Mesenchymal stem cell (in vitro differentiated cells and primary cell): ENCODE measurements at places on chromosomes 7 and 10.

- DNase-seq: no peak
Measured at GRCh38 chr7:116224492-116225098, 14.3 kb downstream of the TES start.

- DNase-seq: no peak
Measured at GRCh38 chr7:48537561-48537960, 366.3 kb downstream of the ABCA13 start.

DNA sequence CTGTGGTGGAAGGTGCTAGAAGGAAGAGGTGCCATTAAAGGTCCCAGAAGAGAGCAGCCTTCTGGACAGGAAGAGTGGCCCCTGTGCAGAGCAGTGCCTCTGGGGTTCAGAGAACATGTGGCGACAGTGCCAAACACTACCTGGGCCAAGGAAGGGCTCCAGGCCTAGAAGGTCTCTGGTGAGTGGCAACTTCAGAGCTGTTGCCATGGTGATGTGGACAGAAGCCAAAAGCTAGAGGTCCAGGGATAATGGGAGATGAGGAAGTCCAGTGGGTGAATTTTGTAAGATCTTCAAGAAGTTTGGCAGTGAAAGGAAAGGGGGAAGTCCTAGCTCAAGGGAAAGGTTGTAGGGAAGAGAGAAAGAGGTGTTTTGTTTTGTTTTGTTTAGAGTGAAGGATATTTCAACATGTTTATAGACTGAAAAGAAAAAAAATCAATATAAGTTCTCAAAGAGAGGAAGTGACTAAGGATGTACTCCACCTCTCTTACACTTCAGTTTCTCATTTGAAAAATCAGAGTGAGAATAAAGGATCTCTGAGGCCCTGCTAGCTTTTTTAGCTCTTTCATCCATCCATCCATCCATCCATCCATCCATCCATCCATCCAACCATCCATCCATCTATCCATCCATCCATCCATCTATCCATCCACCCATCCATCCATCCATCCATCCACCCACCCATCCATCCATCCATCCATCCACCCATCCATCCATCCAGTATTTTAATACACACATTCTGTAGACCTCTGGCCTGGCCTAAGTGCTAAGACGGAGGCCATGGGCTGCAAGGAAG lies 77.1 kb upstream of the DUSP5 start:
- peak; percentile 65 for DNase-seq

- DNase-seq: no peak
Measured at GRCh38 chr10:91541481-91541880, 91.4 kb downstream of the PPP1R3C start.

GRCh38 chr7:28725911-28726310 lies 232.2 kb downstream of the TRIL start:
- no peak for DNase-seq

DNA sequence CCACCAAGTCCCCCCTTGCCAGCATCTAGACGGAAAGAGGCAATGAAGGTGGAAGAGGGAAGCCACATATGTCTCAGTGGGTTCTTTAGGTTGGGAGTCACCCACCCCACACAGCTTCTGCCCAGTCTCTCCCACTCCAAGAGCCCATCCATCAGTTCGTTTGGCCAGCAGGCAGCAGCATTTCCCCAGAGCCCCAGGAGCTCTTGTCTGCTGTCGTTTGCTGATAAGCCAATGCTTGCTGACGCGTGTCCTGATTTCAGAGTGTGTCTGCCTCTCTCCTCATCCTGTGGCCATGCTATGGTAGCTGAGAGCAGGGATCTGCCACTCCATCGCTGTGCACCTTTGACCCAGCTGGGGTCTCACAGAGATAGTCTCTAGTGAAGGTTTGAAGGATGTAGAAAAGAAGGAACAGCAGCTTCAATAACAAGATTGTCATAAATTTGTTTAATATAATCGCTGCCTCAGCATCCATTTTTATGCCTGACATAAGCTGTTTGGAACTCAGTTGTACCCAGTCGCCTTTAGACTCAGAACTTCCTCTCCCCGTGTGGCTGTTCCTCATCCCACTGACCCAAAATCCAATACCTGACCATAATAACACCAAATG lies 39.4 kb upstream of the GDF10 start:
- no peak for DNase-seq

DNA sequence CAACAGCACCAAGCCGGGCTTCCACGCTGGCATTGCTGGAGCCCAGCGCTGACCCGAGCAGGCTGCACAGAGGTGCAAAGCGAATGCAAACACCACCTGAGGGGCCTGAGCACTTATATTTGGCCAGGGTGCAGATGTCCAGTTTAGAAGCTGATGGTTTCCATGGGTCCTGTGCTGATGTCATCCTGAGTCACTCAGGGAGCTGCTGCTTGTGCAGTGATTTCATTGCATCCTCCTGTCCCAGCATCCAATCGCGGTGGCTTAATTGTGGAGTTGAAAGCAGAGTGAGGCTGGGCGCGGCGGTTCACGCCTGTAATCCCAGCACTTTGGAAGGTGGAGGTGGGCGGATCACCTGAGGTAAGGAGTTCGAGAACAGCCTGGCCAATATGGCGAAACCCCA lies 410.2 kb upstream of the KLF6 start:
- peak; percentile 37 for DNase-seq

- DNase-seq: no peak
Measured at GRCh38 chr7:102974366-102975236, 61.8 kb downstream of the LRRC17 start.

GRCh38 chr7:132210821-132211220 lies 365.4 kb downstream of the PLXNA4 start:
- DNase-seq: no peak

DNA sequence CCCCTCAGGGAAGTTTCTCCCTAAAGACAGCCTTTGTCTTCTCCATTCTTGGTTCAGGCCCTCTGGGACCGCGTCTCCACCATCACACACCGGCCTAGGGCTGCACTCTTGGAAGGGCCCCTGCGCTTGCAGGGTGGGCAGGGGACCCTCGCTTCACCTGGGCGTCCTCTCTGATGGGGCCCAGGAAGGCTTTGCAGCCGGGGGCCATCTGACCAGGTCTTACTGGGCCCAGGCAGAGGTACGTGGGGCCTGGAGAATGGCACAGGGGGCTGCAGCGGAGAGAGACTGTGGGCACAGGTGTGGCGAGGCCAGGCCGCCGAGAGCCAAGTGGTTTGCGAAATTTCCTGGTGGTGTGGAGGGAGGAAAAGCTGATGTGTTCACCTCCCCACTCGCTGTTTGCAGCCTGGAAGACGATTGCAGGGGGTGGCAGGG lies 44.4 kb downstream of the ALOX5 start:
- DNase-seq: no peak

DNA sequence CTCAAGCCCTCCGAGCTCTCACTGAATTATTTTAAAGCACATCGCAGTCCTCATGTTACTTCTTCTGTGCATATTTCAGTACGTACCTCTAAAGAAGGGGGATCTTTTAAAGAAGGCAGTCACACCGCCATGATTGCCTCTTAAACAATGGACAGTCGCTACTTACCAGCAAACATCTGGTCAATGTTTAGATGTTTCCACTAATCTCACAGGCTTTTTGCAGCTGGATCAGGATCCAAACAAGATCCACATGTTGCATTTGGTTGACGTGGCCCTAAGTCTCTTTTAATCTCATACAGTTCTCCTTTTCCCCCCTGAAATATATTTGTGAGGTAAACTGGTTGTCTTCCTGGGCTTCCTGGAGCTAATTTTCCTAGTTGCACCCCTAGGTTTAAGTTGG lies 50.0 kb downstream of the PRF1 start:
- DNase-seq: no peak

DNA sequence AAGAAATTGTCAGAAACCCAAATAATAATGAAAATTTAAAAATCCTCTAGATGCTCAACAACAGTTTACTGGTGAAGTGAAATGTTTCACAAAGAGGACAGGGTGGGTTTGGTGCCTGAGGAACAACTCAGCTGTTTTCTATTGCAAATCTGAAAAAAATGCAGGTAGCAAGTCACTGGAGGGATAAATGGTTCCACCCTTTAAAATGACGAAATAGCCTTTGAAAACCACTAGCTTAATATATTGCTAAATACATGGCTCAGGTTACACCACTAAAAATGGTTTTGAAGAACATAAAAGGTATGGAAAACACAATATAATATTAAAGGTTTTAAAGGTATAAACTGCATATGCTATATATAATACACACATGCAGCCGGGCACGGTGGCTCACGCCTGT lies 69.5 kb downstream of the LMBR1 start:
- no peak for DNase-seq
